ENCODE measurements at places on chromosomes 6 and 20. TPM values are rescaled to one million over a fixed set of nuclear protein-coding genes. Genes with fewer than 3 reads are reported as not detected.

The MYLK2 gene
- total RNA-seq = not detected

The FAM209B gene
- total RNA-seq = 2.3 TPM

GRCh38 chr6:35400111-35400510, 52.0 kb upstream of the FANCE start:
- no peak for DNase-seq

- no peak for DNase-seq
Observed at GRCh38 chr6:74199215-74199915, 503.4 kb downstream of the CD109 start.

- DNase-seq = no peak
Observed at GRCh38 chr20:17304774-17305173, 77.9 kb downstream of the PCSK2 start.

DNA sequence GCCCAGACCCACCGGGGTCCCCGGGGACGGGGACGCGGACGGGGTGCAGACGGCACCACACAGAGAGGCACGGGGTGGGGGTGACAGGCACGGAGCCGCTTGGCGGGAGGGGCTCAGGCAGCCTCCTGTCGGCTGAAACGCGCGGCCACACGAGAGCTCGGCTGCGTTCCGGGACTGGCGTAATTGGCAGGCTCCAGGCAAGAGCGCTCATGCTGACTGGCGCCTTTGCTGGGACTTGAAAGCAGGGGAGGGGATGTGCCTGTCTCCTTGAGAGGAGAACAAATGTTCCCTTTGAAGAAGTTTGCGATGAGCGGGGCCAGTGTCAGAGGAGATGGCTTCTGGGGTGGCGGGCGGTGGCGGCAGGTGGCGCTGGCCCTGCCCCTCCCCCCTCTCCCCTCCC, 25.8 kb downstream of the BHLHE23 start:
- peak; percentile 21 for DNase-seq

- DNase-seq = no peak
Observed at GRCh38 chr6:7547315-7547714, 5.8 kb downstream of the DSP start.
